ENCODE measurements at places on chromosomes 7 and 10.

- no peak for DNase-seq
Measured at GRCh38 chr10:2953495-2953894, 113.9 kb upstream of the PFKP start.

- DNase-seq, result peak; percentile 63
Measured at GRCh38 chr7:157411580-157411979, 74.8 kb downstream of the DNAJB6 start.

GRCh38 chr7:78039790-78040776 lies 241.5 kb downstream of the PHTF2 start:
- peak; percentile 67 for DNase-seq

DNA sequence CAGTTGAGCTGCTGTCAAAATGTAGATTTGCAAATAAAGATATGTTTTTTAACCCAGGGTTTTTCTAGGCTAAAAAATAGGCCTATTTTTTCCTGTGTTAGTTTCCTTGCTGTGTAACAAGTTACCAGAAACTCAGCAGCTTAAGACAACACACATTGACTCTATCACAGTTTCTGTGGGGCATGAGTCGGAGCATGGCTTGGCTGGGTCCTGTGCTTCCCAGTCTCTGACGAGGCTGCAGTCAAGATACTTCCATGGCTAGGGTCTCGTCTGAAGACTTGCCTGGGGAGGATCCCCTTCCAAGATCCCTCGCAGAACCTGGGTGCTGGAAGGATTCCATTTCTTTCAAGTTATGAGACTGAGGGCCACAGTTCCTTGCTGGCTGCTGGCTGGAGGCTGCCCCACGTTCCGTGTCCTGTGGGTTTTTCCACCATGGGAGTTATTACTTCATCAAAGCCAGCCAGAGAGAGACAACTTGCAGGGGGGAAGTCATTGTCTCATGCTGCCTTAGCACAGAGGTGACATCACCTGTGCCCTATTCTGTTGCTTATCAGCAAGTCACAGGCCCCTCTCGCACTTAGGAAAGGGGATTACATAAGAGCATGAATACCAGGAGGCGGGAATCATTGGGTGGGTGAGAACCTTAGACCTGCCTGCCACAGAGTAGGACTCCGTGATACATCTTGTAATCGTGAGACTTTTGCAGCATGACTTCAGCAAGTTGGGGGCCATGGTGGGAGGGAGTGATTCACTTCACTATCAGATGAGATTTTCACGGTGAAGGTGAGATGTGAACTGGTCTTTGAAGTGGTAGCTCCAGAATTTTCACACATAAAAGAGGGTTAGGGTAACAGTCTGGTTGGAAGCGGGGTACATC lies 77.9 kb downstream of the CCNY start:
- peak; percentile 47 for DNase-seq

DNA sequence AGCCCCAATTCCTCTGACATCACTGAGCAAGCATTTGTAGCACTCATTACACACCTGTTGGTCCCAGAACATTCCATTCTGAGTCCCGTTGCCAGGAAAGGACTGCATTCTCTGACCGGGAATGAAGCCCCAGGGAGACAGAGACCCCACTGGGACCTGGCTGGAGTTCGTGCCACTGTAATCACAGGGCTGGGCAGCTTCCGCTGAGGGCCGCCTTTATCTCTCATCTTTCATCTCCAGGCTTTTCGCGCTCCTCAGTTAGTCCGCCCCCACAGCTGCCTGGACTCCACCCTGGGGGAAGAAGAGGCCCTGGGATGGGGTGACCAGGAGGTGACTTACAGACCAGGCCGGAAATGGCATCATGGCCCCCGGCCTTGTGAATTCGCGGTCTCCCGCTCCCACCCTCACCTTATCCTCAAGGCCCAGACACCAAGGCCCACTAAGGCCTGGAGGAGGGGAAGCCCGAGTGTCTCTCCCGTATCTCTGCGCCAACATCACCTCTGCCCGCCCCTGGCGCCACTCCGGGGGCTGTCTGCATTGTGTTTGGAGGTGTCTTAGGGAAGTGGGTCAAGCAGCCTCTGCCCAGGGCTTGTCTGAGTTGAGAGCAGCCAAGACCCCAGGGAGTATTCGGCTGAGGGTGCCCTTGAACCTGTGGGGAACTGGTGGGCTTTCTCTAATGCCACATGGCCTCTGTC lies 75.4 kb downstream of the PROSER2 start:
- DNase-seq, result no peak

DNA sequence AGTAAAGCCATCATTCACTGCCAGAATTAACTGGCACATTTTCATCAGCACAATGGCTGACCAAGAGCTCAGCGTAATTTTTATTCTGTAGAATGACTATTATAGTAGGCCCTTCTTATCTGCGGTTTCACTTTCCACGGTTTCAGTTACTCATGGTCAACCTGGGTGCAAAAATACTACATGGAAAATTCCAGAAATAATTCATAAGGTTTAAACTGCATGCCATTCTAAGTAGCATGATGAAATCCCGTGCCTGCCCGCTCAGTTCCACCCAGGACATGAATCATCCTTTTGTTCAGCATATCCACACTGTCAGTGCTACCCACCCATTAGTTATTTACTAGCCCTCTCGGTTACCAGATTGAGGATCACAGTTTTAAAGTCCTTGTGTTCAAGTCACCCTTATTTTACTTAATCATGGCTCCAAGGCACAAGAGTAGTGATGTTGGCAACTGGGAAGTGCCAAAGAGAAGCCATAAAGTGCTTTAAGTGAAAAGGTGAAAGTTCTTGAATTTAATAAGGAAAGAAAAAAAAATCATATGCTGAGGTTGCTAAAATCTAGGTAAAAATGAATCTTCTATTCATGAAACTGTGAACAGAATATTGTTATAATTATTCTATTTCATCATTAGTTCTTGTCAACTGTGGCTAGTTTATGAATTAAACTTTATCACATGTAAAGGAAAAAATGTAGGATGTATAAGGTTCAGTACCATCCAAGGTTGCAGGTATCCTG lies 204.9 kb downstream of the DOCK4 start:
- no peak for DNase-seq

Measured in activated T-cell treated with anti-CD3 and anti-CD28 coated beads, Interleukin-2, amount 50 U/mL, for 48 hours (primary cell).